Mesendoderm (in vitro differentiated cells): ENCODE measurements at places on chromosomes 11 and 22.

DNA sequence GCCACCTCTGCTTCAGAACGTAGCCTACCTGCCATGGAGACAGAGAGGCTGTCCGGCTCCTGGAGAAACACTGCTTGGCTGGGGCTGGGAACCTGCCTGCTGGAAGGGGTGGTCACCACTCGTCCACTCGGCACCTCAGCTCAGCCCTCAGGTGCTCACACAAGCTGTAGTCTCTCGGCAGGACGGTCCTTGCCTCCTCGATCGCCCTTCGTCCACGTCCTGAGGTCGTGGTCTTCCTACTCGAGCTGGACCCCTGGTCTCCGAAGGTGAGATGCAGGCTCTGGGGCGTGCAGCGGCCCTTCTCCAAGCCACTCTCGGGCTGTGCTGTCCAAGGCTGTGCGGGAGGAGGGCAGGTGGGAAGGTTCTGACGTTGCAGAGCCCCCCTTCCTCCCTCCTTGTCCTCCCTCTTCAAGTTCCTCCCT is at the start of gene TBX10:
TBX10 (minus strand) TSS at position 326 of the 422 bp plus-strand sequence; CDS start at position 35, 291 bp downstream.
- DNase-seq, result no peak

DNA sequence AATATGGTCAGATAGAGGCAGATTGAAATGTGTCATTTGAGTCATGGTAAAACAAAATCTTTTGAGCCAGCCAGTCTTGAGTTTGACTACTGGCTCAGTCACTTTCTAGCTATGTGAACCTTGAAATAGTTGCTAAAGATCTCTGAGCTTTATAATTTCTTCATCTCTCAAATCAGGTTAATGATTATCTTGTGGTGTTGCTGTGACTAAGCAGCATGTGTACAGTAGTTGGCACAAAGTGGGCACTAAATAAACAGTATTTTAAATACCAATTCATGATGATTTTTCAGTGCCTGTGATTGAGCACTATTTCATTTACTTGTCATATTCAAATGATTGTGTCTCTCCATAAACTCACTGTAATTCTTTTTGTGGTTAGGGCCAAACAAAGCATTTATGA is 70.8 kb downstream of the RAB38 start:
- DNase-seq, result no peak

DNA sequence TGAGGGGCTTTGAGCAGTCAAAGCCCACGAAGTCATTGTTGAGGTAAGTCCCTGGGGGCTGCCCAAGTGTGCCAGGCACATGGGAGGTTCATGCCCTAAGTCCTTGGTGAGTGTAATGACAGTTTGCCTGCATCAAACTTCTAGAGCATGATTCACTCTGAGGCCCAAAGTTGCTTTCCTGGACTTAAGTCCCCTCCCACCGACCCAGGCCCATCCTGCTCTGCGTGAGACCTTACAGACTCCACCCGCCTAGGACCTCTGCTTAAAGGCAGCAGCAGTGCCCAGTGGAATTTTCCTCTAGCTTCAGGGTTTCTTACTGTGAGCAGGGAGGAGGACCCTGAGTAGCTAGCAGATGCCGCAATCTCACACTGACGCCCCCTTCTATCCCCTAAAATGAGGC is 5.7 kb upstream of the PVALB start:
- peak; percentile 90 for DNase-seq

DNA sequence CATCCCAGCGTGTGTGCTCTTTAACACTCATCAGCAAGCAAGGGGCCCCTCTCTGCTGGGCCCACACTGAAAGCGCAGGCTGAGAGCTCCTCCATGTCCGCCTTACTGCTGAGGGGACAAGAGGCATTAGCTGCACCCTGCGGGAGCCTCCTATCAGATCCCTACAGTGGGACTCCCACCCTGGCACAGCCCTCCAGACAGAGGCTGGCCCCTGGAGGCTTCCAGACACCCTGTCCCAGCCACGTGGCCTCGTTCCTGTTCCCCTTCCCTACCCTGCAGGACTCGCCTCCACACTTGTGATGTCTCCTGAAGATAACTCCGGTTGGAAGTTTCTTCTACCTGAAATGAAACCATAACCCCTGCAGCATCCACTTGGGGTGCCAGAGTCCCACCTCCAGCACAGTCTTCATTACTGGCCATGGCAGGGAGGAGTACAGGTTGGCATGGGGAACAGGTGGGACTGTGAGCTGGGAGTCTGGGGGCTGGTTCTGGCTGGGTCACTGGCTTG is 5.0 kb upstream of the SH3BP1 start:
- DNase-seq, result peak; percentile 31

GRCh38 chr11:20274031-20274430 is 89.5 kb upstream of the HTATIP2 start:
- peak; percentile 19 for DNase-seq

DNA sequence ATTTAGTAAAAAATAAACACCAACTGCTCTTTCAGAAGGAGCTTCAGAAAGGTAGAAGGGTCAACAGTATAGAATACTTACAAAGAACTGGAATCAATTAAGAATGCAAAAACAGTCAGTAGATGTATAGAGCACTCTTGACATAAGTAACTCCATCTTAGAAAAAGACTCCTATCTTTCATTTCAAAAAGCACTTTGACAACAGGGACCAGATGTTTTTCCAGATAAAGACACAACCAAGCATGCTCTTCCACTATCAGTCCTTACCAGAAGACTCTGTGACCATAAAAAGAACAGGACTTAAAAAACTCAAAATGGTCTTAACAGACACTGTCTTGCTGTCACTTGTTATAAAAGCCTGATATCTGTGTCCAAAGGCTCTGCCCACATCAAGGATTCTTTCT is 5.2 kb downstream of the SLC25A17 start:
- DNase-seq, result no peak

GRCh38 chr11:125245299-125245698 is 80.7 kb downstream of the PKNOX2 start:
- DNase-seq, result no peak

DNA sequence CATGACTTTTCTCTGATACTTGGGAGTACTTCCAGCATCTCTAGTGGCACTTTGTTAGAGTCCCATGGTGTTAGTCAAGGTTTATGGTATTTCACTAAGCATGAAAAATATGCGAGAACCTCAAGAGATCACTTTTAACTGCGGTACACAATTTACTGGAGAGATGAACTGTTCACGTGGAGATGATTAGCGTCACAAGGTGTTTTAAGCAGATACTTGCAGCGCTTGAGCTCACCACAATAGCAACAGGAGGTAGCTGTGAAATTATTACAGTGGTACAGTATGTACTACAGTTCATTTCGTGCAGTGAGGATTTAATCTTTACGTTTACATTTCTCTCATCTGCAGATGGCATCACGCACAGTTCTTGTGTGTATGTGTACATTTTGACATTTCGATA is 4.5 kb downstream of the PARVA start:
- no peak for DNase-seq

- no peak for DNase-seq
Observed at GRCh38 chr11:129643031-129643721, 172.5 kb upstream of the TMEM45B start.

DNA sequence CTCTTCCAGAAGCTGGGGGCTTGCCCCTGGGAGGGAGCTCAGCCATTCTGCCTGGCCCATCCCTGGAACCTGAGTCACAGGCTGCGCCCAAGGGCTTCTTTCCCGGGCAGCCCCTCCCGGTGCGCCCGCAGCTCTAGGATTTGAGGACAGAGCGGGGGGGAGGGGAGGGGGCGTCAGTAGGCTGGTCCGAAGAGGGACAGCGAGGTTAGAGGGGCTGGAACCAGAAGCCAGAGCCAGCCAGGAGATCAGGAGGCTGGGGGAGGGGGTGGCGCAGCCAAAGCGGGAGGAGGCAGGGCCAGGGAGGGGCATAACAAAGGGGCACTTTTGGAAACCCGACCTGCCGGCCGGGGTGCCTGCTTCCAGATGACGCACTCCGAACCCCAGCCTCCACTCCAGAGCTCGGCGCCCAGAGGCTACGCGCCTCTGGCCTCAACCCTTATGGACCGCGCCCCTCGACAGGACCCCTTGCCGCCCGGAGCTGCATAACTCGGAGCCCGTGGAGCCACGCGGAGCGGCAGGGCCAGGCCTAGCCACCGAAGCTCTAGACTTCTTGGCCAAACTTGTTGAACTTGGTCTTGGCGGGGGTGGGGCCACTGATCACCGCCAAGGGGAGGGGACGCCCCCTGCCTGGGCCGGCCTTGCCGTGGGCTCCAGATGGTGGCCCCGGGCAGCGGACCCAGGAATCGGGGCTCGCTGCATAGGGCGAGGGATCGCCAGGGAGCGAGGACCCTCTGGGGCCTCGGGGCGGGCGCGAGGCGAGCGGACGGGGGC is 744 bp downstream of the PACSIN3 start:
- peak; percentile 93 for DNase-seq

- DNase-seq, result no peak
Observed at GRCh38 chr11:15484398-15484797, 369.7 kb downstream of the INSC start.

- no peak for DNase-seq
Observed at GRCh38 chr22:38971791-38972190, 10.4 kb upstream of the APOBEC3B start.
